ENCODE measurements at places on chromosomes 1 and 21.

DNA sequence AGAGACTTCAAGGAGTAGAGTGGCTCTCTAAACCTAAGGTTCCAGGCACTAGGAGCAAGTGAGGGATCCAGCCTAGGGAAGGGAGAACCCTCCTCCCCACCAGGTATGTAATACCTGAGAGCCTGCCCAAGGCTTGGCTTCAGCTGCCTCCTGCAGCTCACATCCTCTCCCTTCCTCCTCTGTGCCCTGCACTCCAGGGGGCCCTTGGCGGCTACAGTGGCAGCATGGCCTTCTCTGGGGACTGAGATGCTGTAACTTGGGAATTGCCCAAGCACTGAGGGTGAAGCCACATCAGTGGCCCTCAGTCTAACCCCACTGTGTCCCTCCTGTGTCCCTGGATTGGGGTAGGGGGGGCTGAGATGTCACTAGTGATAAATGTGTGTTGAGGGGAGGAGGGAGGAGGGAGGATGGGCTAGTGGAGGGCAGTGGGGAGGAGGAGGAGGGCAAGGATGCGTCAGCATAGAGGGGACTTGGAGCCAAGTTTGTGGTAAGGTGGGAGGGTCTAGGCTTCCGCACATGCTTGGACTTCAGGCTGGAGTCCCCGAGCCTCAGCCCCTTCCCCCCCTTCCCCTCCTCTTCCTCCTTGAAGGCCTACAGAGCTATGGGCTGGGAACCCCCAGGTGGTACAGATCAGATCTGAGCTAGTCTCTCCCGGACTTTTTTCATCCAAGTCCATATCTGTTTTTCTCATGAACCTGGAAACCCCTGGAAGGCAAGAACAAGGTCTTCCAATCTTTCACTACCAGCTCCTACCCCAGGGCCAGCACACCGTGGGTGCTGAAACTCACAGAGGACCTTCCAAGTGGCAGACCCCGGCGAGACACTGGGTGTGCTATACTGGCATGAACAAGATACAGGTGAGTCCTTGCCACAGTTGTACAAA is 17.5 kb downstream of the COL9A2 start:
- no peak for DNase-seq

- DNase-seq, result no peak
Observed at GRCh38 chr1:17405898-17406759, 33.3 kb downstream of the RCC2 start.

DNA sequence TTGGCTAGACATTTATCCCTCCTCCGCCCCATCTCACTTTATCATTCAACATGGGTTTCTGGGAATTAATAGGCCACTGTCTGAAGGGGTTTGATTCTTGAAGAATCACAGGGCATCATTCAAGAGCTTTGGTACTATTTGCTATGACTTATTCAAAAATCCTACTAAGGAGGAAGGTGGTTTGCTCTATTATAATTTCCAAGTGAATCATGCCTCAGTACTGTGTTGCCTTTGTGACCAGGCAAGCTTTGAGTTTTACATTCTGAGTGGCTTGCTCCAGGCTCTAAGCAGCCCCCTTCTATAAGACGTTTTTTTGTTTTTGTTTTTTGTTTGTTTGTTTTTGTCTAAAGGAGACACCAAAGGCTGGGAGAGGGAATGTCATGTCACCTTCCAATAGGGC is 2.6 kb downstream of the C1orf21 start:
- no peak for DNase-seq

DNA sequence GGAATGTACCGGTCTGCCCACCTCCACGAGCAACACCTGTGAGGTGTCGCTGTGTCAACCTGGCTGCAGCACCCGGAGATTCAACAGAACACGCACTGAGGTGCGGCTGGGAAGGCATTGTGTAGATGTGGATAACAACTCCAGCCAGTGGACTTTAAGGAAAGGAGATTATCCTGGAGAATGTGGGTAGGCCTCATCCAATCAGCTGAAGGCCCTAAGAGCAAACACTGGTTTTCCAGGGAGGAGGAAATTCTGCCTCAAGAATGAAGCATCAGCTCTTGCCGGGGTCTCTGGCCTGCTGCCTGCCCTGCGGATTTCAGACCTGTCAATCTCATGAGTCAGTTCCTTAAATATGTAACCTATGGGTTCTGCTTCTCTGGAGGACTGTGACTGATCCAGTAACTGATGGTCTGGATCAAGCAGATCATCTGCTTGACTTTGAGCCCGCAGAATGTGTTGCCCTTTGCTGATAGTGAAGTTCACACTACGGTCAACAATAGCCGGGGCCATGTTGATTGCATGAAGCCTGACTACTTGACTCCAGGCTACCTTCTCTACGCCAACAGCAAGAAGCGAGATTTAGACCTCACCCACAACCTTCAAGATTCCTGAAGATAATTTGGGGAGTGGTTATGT is 15.9 kb upstream of the PRDM15 start:
- no peak for DNase-seq

DNA sequence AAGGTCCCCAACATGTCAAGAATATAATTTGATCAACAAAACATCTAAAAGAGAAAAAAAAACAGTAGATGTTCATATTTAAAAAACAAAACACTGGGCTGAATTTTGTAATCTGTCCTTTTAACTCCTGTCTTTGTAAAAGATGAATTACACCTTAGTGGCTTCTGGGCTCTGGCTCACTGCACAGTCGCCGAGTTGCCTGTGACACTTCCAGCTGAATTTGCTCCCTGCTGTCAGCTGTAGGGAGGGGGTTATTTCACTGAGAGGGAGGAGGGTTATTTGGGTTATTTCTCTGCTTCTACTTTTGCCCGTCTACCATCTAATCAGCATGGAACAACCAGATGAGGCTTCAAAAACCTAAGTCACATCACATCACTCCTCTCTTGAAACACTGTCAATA is 193.0 kb upstream of the ZC3H12A start:
- no peak for DNase-seq

GRCh38 chr1:4328402-4329071 is 325.9 kb upstream of the AJAP1 start:
- no peak for DNase-seq

DNA sequence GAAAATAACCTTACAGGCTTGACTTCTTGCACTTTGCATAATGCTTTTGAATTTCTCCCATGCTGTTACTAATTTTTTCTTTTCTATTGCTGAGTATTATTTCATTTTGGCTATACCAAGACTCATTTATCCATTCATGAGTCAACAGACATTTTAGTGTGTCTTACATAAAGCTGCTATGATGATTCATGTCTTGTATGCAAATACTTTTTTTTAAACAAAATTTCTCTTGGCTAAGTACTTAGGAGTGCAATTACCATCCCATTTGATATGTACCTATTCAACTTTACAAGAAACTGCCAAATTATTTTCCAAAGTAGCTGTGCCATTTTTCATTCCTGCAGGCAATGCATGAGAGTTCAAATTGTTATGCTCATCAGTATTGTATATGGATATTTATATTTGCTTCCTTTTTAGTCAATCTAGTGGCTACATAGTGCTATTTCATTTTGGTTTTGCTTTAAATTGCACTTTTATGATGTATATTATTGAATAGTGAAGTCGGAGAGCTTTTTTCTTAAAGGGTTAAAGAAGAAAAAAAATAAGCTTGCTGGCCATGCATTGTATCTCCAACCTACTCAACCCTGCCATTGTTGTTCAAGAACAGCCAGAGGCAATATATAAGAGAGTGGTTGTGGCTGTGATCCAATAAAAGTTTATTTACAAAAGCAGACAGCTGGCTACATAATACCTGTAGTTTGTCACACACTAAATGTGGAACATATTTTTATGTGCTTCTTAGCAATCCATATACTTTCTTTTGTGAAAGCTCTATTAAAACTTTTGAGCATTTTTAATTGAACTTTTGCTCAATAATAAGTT is 862.8 kb downstream of the KCNT2 start:
- DNase-seq, result no peak
